ENCODE measurements at places on chromosomes 3 and 15.

GRCh38 chr15:71564217-71564616 is 246.1 kb upstream of the NR2E3 start:
- DNase-seq: no peak

DNA sequence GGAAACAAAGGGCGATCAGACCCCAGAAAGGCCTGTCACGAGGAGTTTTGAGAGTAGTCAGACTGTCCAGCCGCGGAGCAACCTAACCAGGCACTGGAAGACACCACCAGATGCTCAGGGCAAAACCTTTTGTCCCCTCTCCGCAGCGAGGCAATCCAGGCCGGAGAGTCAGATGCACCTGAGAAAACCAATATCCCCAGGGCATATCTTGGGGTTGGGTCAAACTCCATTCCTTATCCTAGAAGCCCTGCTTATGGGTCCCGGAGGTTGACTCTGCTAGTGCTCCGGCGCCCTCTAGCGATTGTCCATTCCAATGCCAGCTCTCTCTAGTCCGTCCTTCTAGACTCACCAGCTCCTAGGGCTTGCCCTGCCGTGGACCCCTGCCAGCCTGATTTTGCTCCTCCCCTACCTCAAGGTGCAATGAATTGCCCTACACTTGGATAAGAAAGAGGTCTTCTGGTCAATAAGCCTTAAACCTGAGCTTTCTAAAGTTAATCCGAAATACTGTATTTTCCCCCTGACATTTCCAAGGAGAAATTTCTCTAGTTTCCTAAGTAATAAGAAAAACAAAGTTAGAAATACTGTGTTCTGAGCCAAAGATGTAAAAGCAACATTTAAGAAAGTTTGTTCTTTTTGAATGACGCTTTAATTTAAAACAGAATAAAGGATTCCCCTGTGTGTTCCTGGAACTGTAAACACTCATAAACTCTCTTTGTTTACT is 5.5 kb downstream of the CPNE4 start:
- peak; percentile 23 for DNase-seq

- no peak for DNase-seq
Observed at GRCh38 chr15:75750261-75751050, 37.8 kb upstream of the CSPG4 start.

GRCh38 chr3:146705225-146705624 is 100.1 kb upstream of the PLSCR5 start:
- no peak for DNase-seq

- DNase-seq: no peak
Observed at GRCh38 chr3:156983559-156983958, 157.4 kb downstream of the LEKR1 start.

GRCh38 chr3:126340596-126340942 is 16.6 kb downstream of the KLF15 start:
- DNase-seq: no peak

DNA sequence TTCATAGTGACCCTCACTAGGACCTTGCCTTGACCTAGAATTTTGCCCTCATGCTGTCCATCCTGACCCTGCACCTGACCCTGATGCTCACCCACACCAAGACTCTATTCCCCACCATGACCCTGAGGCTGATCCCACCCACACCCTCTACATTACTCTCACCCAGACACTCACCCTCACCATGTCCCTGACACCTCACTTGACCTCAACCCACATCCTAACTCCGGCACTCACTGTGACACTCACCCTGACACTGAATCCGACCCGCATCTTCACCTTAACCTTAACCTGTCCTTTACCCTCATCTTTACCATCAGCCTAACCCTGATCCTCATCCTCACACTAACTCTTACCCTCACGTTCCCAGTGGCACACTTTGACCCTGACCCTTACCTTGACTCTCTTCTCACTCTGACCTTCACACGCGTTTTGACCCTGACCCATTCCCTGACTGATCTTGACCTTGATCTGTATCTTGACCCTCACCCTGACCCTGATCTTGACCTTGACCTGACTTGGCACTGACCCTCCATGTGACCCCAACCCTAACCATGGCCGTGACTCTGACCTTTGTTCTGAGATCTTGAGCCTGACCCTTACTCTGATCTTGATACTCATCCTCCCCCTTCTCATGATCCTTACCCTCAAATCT is 22.2 kb upstream of the SLC25A26 start:
- DNase-seq: no peak

DNA sequence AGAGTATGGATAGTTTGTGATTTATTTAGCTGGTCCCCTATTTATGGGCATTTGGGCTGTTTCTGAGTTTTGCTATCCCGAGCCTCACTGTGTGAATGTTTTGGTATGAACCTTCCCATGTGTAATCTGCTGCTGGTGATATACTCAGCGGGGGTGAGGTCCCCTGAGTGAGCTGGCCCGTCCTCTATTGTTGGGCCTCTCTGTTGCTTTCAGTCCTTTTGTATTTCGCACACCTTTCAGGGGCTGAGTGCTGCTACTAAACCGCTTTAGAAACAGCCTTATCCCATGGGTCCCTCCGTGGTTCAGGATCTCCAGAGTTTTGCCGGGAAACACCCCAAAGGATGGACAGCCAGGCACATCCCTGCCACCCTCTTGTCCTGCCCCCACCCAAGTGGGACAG is 94.5 kb downstream of the WNT7A start:
- no peak for DNase-seq

Data from activated CD4-positive, alpha-beta T cell treated with anti-CD3 and anti-CD28 coated beads, Interleukin-2, amount 50 U/mL, for 24 hours (primary cell).